ENCODE measurements at places on chromosomes 6 and 20.

GRCh38 chr6:34142061-34142998 lies 3.6 kb downstream of the GRM4 start:
- DNase-seq, result peak; percentile 89

DNA sequence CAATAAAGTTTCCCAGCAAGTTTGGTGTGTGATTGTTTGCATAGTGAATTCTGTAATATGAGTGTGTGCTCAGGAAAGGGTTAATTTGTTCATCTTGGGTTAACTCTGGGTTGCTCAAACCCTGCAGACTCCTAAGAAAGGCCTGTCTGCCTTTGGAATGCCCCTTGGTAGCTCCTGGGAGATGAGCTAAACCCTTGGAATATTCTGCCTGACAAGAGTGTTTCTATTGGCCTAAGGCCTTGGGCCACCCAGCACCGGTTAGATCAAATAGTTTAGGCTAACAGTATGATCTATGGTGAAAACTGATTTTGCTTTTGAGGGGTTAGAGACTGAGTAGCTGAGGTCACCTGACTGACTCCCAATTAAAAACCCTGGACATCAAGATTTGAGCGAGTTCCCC lies 248.3 kb downstream of the GRM1 start:
- no peak for DNase-seq

- no peak for DNase-seq
These were observed 40.3 kb upstream of the PDE7B start for GRCh38 chr6:135811170-135811569.

- no peak for DNase-seq
These were observed 789.6 kb upstream of the EYS start for GRCh38 chr6:66496659-66497058.

DNA sequence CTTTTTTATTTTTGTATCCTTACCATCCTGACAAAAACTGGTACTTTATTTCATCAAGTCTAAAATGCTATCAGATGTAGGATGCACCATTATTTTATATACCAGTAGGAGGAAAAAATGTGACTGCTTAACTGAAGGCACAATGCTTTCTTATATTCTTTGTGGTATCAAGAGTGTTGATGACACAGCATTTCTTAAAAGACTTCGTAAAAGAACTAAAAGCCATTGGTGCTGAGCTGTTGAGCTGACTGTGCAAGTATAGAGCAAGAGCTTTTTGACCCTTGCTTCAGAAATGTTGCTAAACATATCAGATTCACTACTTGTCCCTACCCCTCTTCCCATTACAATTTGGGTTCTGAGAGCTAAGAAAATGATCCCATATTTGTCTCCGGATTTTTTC lies 17.5 kb downstream of the SF3B5 start:
- DNase-seq, result no peak

DNA sequence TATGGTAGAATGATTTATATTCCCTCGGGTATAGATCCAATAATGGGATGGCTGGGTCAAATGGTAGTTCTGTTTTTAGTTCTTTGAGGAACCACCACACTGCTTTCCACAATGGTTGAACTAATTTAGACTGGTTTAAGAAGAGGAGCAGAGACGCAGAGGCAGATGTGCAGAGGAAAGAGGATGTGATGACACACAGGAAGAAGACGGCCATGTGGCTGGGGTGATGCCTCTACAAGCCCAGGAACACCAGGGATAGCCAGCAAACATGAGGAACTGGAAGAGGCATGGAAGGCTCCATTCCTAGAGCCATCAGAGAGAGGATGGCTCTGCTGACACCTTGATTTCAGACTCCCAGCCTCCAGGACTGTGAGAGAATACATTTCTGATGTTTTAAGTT lies 218.3 kb upstream of the DTNBP1 start:
- DNase-seq, result no peak

DNA sequence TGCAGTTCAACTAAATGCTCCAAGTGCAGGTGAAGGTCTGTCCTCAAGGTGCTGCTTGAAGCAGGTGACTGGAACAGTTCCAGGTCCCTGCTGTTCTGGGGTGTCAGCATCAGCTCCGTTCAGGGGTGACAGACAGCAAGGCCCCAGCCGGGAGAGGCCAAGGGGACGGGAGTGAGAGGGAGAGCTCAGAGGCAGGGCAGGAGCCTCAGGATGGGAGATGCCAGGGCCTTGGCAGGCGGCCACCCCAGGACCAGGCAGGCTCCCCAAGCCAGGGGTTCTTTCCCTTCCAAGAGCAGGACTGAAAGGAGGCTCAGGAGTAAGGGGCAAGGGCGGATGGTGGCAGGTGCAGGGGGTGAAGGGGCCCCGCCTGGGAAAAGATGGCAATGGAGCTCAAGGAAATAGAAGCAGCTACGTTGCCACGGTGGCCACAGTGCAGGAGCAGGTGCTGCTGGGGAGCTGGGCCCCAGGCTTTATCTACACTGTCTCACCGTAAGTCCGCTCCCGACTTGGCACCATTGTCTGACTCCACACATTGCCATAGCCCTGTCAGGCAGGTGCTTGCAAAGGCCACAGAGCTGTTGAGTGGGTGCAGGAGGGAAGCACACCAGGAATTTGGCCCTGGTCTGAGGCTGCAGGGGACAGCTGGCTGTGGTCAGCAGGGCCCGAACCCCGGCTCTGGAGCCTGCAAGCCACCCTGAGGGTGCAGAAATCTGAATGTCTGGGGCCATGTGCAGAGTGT lies 43.1 kb downstream of the ERMARD start:
- DNase-seq, result peak; percentile 31

DNA sequence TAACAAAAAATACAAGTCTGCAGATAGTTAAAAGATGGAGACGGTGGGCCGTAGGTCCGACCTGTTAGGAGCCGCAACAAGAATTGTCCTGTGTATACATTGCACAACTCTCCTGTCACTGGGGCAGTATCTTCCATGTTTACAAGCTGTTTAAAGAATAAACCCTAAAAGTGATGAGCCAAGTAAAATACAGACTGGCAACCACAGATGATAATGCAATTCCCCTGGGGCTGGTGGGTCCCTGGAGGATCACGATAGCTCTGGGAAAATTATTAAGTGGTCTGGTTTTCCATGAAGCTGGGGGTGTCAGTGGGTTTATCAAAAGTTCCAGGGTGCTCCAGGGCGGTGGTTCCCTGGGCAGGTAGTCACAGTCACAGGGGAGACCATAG lies 8.1 kb upstream of the FAM50B start:
- no peak for DNase-seq

DNA sequence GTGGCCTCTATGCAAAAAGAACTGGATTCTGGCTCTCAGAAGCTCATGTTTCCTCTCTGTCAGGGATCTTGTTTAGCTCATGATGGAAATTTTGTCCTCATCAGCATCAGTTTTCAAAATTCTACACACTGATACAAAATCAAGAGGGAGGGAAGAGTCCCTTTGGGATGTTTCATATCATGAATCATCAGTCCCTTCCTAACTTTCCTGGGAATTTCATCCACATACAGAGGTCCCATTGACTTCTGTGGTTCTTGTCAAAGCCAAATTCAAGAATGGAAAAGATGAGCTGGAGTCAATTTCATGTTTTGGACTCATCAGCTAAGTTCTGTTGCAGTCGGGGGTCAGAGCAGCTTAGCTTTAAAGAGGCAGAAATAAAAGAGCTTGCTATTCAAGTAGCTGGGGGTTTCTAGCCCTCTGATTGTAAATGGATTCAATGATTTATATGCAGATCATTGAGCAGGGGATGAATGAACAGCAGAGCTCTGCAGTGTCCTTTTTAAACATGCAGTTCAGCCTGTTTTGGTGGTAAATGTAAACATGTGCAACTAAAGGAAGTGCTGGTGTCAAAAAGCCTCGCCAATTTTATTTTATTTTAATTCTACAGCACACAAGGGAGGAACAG lies 21.3 kb upstream of the TMEM14A start:
- DNase-seq, result no peak

GRCh38 chr6:30795549-30796293 lies 51.4 kb upstream of the IER3 start:
- no peak for DNase-seq

- DNase-seq, result no peak
These were observed 27.4 kb upstream of the SLC24A3 start for GRCh38 chr20:19185083-19185482.

DNA sequence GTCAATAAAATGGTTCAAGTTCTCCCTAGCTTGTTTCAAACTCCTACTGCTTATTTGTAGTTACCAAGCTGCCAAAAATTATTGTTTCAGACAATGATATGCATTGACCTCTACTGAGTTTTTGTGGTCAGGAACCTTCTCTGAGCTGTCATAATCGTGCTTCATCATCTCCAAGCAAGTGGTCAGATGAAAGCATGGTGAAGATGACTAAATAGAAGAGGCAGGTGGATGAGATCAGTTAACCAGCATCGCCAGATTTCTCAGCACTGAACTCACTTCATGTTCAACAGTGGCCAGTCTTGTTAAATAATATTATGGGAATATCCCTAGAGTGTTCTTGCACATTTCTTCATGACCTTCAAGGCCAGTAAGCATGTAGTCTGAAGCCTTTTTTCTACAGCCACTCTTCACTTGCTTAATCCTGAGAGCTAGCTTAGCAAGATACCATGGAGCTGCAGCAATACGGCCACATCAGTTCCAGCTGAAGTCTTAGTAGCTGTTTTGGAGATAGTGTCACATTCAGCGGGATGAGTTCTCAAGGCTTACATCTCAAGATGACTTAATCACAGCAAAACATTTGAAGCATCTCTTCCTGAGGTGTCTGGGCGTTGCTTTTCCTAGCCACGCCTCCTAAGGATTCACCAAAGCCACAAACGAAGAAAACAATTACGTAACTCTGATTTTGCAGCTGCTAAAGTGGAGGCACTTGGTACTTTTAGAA lies 101.6 kb upstream of the TMEM30A start:
- DNase-seq, result no peak

DNA sequence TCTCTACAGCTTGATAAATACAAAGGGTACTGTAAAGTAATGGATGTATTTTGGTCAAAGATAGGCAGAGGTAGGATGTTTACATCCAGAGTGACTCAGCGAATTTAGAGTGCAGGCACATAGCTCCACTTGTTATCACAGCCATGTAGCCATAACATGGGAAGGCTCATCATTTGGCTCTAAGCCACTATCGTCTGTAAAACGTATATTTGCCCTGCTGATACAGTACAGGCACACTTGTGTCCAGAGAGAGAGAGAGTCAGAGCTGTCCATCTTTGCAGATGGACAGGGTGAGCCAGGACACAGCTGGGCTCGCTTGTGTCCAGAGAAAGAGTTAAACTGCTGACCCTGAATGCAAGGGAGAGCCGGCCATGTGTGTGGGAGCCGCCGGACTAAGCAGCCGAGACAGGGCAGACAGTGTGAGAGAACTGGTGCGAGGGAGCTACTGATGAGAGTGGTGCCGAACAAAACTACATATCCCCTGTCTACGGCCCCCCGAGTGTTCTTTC lies 619.0 kb downstream of the DOK5 start:
- DNase-seq, result no peak

DNA sequence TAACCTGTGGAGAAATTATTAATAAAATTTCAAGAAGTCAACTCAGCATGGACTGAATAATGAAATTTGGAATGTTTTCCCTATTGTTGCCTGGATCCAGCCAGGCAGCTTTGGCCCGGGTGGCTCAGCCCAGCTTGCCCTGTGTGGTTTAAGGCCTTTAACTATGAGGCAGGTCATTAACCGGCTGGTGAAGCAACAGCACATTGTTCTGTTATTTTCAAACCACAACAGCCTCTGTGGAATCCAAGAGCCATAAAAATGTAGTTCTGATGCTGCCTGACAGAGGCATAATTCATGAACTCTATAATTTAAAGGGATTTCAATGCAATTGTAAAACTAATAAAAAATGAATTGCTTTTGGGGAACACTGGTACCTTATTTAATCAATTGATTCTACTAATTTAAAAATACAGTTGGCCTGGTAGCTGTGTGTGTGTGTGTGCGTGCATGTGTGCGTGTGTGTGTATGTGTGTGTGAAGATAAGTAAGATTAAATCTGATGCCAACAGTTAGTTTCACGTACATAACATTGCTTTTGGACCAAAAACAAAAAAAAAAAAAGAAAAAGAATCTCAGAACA lies 117.7 kb downstream of the RPS12 start:
- DNase-seq, result no peak

DNA sequence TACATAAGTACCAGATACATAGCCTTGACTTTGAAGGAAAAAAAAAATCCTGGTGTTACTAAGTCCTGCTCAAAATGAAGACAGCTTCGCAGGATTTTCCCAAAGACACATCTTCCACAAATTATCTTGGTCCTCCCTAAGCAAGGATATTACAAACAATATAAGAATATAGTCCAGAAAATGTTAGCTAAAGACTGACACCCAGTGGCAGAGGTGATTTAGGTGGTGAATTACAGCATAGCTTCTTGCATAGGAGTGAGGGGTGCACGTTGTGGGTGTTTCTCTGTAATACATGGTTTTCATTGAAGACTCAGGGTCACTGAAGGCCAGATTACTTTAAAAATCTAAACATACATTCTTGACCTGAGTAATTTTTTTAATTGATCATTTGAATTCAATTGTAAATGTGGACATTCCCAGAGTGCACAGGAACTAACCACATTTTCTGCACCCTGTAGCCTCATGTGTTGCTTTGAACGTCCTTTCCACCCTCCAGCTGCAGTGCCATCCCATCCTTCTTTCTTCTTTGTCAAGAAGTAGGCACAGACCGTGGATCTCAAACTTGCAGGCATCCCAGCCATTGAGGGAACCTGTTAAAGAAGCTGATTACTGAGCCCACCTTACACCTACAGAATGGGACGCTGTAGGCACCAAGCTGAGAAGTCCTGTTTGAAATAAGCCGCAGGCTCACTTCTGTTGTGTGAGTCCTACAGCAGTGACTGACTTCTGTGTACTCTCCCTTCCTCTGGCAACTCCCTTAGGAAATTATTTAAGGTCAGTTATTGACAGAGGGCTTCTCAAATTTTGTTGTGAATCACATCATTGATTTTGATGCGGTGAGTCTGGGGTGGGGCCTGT lies 102.6 kb downstream of the PERP start:
- DNase-seq, result no peak

GRCh38 chr6:167962711-167963110 lies 34.8 kb upstream of the KIF25 start:
- no peak for DNase-seq

GRCh38 chr6:75044846-75045245 lies 161.0 kb downstream of the COL12A1 start:
- no peak for DNase-seq

DNA sequence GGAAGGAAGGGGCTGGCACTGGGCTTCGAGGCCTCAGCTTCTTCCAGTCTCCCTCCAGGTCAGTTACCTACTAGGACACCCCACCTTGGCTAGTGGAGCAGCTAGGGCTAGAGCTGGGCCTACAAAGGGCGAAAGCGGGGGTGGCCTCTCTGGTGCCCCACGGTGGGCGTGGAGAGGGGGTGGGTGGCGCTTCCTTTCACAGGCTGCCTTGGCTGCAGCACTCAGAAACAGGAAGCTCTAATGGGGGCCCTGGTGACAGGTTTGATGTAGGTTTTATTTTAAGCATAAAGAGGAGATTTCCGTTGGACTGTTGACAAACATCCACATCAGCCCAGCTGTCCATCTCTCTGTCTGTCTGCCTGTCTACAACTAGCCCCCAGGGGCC lies 13.4 kb downstream of the FAM110A start:
- DNase-seq, result no peak

GRCh38 chr6:168130168-168130696 lies 51.2 kb upstream of the FRMD1 start:
- DNase-seq, result peak; percentile 42
